Muscle of arm (tissue), 14 donors: ENCODE measurements at places on chromosomes 1 and 21. TPM values are rescaled to one million over a fixed set of nuclear protein-coding genes. Genes with fewer than 3 reads are reported as not detected.

DNA sequence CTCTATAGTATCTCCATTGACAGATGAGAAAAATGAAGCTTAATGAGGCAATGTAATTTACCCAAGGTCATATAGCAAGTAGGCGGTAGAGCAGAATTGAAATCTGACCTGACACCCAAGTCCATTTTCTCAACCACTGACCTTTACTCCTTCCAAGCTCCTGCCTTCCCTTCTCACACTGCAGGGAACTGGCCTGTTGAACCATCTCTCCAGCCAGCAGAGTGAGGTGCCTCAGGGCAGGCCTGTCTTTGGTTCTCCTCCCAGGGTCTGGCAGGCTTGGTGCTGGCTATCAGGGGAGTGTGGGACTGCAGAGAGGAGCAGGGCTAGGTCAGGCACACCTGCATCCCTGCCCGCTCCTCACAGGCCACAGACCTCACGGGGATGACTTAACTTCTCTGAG is 126.8 kb downstream of the BEND5 start:
- no peak for DNase-seq

DNA sequence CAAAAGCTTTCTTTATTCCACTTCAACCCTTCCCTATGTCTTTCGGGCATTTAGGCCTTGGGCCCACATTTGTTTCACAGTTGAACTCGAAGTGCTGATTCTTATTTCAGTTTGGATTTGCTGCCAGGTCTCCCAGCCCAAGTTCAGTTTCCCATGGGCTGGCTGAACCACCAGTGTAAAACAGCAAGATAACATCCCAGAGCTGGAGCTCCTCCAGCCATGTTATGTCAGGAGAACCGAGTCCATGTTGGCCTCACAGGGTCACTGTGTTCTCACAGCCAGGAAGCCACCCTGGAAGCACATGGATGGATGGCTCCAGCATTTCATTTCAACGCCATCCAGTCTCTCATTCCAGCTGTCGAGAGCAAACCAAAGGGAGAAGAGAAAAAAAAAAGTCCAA is 45.2 kb upstream of the RXRG start:
- DNase-seq = no peak

GRCh38 chr1:157233131-157233530 is 94.9 kb upstream of the ETV3 start:
- DNase-seq = no peak

- DNase-seq = no peak
Measured at GRCh38 chr1:172630868-172631267, 28.0 kb upstream of the FASLG start.

DNA sequence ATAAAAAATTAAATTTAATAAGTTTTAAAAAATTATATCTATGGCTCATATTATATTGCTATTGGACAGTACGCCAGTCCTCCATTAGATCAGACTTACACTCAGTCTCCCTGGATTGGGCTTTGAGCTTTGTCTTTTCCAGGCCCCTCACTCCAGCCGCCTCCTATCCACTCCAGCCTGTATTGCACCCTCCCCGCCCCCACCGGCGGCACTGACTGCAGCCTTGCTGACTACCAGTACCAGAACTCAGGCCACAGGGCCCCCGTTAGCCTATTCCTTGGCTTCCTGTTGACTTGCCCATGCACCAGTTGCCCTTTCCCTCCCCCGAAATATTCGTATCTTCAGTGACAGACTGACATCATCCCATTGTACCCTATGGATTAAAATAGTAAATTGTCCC is 127.9 kb downstream of the CSMD2 start:
- no peak for DNase-seq

DNA sequence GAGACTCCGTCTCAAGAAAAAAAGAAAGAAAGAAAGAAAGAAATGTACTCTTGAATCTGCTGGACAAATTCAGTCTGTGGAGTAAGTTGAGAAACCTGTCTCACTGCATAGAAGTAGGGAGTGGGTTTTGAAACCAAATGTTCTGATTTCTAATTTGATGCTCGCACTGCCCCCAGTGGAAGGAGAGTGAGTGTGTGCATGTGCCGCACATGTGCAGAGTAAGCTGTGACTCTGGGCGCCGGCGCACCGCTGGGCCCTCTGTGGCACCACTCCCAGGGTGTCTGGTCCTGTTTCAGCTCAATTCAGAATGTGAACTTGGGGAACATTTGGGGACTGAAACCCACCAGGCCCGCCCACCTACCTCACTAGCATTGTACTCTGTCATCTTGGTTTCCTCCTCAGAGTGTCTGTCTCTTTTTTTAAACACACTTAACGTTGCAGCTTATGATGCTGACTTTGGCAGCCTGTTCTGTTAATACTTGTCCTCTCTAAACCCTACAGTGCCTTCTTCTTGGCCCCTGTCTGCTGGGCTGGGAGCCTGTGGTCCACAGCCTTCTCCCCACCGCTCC is 104.6 kb downstream of the CACNA1E start:
- DNase-seq = no peak

DNA sequence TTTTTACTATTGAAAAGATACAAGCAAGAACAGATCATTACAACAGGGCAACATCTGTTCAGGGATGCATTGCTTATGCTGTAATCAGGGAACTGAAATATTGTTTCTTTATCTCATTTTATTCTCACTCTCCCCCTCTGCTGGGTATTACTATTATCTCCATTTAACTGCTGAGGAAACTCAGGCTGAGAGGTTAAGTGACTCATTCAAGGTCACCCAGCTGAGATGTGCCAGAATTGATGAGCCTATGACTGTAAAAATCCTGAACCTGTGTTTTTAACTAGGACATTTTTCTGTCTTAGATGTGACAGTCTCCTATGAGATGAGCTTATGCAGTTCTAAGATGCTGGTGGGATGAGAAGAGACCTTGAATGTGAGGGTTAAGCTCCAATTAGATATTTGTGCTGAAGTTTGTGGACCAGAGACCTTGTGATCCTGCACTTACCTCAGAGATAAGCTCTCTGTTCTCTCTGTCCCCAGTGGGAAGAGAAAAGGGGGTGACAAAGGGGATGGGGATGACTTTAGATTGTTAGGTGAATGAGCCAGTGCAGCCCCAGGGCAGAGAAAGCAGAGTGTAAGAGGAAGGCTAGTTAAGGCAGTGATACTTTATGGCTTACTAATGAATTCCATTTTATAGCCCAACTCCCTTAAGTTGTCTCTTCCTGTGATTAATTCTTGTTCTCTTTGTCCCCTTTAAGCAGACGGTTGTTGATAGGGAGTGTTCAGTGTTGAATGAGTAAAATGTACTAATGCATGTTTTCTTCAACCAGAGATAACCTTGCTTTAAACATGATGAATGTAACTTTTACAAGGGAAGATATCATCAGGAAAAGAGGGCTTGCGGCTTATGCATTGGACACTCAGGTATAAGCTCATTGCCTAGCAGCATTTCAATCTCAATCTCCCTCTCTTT is 111.4 kb downstream of the HLX start:
- DNase-seq = no peak

DNA sequence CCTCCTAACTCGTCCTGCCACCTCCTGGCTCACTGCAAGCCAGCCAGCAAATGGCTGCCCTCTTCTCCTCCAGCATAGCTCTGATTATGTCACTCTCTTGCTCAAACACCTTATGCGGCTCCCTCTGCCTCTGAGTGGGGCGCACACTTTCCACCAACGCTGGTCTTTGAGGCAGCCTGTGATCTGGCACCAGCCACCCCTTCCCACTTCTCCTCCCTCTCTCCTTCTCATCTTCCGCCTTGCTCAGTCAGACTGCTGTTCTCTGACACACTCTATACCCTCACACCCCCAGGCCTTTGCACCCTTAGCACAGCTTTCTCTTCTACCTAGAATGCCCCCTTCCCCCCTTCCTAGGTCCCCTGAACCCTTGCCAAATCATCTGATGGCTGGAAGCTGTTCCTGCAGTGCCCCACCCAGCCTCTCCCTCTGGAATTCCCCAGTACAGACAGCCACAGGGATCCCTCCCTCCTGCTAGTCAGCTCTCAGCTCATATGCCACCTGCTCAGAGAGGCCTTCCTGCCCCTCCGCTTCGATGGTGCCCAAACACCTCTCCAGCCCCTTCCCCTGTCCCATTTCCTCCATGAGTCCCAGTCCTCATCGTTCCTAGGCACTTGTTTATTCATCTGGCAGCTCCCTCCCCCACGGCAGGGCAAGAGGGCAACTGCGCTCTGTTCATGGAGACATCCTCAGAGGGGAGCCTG is 21.7 kb upstream of the PEF1 start:
- DNase-seq = no peak

- no peak for DNase-seq
Measured at GRCh38 chr1:29462096-29462495, 225.8 kb downstream of the PTPRU start.

DNA sequence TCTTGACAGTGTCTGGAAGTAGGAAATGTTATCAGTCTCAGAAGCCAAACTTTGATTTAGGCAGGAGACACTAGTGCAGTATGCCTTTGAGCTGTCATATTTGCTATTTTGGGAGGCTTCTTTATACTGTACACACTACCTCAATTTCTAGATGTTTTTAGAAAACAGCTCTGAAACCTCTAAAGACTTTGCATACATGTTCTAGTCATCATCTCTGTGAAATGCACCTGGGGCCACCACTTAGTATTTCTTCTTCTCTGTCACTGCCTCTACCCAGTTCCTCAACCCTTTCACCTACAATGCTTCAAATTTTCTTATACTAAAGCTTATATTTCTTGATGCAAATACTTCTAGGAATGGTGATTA is 29.1 kb upstream of the PLA2G4A start:
- no peak for DNase-seq

DNA sequence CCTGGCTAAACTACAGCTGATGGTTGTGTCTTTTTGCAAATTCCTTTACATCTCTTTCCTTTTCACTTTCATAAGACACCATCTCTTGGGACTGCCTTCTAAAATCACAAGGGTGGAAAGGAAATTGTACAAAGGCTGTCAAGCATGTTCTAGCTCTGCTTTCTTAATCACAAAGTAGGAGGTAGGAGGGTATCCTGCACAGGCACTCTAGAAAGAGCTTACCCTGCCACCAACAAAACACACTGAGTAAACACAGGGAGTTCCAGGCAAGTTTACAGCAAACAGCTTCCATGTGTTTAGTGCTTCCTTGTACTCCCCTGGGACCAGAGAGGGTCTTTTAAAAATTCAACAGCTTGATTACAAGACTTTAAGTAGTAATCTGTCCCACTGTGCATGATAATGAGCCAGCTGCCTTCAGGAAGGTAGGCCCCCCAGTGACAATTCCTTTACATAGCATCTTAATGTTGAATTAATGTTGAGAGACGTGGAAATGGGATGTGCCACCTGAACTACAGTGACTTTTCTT is 2.4 kb downstream of the PLPP3 start:
- peak; percentile 45 for DNase-seq

DNA sequence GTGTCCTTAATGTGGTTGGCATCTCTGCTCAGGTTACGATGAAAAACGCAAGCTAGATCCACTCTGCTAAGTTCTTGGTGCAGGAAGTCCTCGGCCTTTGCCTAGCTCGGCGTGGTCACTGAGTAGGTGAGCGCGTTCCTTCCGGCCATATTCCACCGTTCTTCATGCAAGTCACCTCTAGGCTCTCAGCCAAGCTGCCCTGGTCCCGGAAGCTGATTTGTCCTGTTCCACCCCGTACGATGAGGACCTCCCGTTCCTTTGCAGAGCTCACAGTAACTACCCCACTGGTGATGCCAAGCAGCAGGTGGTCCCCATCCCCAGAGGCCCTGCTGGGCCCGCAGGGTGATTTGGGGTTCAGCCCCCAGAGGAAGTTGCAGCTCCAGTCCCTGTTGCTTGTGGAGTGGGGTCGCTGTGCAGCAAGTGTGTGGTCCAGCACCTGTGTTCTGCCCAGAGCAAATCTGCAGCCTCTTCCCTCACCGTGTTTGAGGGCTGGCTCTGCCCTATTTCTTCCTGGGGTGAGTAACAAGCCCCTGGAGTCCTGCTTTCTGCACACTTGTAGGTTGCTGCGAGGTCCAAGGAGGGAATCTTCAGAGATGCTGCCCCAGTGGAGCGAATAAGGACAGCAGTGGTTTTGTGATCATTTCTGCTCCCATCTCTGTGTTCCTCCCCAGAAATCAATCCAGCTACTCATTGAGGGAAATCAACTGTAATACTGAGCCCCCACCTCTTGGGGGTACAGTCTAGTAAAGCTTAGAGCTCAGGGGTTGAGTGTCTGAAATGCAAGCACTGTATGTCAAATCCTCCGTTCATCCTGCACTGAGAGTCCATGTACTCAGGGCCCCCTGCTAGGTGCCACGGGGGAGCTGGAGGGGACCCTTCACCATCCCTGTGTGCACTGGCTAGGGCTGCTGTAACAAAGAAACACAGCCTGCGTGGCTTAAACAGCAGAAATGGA is 2.3 kb downstream of the UMODL1 start:
- no peak for DNase-seq

- DNase-seq = no peak
Measured at GRCh38 chr1:21114431-21114830, 62.3 kb downstream of the EIF4G3 start.

DNA sequence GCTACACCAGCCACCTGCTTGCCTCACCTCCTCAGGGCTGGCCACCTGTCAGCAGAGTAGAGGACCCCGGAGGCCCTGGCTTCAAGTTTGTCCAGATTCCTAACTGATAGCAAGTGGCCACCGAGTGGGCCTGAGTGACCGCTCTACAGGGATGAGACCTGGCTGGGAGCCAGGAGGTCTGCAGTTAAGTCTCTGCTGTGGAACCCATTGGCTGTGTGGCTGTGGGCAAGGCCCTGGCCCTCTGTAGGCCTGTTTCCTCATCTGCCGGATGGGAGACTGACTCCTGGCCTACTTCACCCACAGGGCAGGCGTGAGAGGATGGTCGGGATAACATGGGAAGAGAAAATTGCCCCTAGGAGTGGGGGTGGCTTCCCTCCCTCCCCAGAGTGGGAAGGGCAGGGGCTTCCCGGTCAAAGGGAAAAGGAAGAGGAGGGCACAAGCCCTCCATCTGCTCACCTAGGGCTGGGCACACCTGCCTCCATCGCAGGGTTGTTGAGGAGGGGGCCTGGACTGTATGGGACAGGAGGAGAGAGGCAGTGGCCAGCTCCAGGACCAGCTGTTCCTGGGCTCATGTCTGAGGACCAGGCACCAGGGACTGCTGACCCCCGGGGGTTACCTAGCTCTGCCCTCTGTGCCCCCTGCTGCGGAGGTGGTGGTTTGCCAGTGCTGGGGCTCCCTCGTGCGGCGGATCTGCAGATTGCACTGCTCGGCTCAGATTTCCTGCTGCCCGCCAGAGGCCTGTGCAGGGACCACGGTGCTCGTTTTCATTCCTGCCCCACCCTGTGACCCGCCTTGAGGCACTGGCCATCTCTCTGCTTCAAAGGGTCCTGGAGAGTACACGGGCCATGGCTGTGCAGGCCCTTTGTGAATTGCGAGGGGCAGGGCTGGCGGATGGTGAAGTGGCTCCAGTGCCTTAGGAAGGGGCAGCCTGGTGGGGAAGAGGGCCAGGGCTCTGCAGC is 9.1 kb upstream of the MTFR1L start:
- peak; percentile 74 for DNase-seq

Gene DPT
- 60.0 TPM for polyA plus RNA-seq

Gene OSCP1
- 6.9 TPM for polyA plus RNA-seq

Gene SNIP1
- 10.1 TPM for polyA plus RNA-seq

Gene MPZ
- polyA plus RNA-seq = 18.1 TPM

Gene NPPA
- 2.1 TPM for polyA plus RNA-seq

Gene TP73
- 0.94 TPM for polyA plus RNA-seq

Gene LRRC53
- not detected for polyA plus RNA-seq

Gene SLC35F3
- polyA plus RNA-seq = not detected

Gene SHE
- 7.5 TPM for polyA plus RNA-seq

Gene CBR3
- polyA plus RNA-seq = 3.0 TPM

Gene SPRR5
- not detected for polyA plus RNA-seq
